ENCODE measurements at places on chromosomes 4 and X. TPM values are rescaled to one million over a fixed set of nuclear protein-coding genes. Genes with fewer than 3 reads are reported as not detected.

- ATAC-seq, result no peak
Observed at GRCh38 chrX:125953814-125954213, 212.3 kb downstream of the DCAF12L2 start.

- ATAC-seq, result no peak
Observed at GRCh38 chr4:51851937-51852290, 9.0 kb downstream of the DCUN1D4 start.

DNA sequence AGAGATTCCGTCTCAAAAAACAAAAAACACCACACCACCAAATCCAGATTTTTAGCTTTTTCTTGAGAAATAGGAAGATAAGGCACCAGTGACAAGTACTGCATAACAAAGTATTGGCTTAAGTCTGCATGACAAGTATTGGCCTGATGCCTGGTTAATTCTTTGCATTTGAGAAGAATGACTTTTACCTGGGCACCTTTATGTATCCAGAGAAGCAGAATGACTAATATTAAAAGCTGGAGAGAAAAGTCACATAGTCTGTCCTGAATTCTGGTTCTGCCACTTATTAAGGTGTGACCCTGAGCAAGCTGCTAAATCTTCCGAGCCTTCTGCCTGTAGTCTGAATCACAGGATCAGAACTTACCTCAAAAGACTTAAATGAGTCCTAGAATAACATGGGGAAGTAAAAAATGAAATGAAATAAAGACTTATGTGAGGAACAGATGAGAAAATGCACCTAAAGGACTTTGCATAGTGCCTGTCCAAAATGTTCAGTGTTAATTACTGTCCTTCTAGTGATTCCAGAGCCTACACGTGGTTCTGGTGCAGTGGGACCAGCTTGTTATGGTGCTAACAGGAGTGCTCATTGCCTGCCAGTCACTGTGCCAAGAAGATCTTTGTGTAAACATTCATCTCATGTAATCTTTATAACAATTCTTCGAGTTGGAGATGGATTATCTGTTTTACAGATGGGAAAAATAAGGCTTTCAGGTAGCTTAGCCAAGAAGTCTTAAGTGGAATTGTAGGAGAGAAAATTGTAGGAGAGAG is 31.6 kb downstream of the UGDH start:
- no peak for ATAC-seq

- ATAC-seq, result no peak
Observed at GRCh38 chrX:67543818-67544217, at the start of gene AR. Gene AR, plus strand, starts transcription at chrX:67544021. Its CDS starts 1,126 bp downstream, at chrX:67545147.

GRCh38 chr4:8356856-8357255 is 83.7 kb downstream of the ACOX3 start:
- ATAC-seq, result no peak

DNA sequence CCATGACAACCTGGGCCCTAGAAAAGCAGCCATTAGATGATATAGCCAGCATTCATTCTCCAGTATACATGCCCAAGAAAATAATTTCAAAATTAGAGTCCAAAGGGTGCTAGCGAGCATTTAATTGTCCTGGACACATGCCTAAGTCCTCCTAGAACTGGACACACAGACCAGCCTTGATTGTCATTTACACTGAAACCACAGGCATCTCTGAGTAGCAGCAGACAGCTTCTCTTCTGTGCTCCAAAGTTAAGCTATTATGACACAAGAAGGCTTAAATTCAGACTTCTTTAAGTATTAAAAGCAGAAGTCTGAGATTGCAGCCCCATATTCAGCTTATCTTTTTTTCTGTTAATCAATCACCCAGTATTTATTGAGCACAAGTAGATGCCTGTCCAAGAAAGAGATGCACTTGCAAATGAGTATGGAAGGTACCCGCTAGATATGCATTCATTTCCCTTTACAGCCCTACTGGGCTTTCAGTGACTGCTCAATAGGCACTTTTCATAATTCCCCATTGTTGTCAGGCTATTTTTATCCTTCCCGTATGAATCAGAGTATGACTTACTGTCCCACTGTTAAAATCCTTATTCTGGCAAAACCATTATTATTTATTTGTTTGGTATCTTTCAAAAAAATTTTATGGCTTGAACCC is 374.1 kb downstream of the FBXW7 start:
- no peak for ATAC-seq

DNA sequence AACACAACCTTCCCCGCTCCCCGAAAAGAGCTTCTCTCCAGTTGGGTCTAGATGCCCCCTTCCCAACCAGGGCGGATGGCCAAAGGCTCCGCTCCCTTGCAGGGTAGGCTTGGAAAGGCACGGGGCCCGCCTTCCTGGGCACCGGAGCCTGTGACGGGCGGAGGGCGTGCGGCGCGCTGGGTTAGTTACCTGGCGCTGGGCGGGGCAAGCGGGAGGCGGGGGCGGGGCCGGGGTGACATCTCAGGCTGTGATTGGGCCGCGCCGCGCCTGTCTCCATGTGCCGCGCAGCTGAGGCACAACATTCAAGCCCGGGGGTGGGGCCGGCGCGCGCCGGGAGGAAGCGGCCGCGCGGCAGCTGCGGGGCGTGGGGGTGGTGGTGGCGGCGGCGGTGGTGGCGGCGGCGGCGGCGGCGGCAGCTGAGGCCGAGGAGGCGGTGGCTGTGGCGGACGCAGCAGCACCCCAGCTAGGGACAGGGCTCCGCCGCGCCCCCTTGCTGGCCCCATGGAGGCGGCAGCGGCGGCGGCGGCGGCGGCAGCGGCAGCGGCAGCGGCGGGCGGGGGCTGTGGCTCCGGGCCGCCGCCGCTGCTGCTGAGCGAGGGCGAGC is at the start of gene REPS2:
Gene REPS2, plus strand, starts transcription at position 298 of the 604 bp plus-strand sequence. Its CDS starts 204 bp downstream, at position 502.
- peak; percentile 99 for ATAC-seq

- ATAC-seq, result no peak
Observed at GRCh38 chr4:141642063-141642462, 5.7 kb downstream of the IL15 start.

DNA sequence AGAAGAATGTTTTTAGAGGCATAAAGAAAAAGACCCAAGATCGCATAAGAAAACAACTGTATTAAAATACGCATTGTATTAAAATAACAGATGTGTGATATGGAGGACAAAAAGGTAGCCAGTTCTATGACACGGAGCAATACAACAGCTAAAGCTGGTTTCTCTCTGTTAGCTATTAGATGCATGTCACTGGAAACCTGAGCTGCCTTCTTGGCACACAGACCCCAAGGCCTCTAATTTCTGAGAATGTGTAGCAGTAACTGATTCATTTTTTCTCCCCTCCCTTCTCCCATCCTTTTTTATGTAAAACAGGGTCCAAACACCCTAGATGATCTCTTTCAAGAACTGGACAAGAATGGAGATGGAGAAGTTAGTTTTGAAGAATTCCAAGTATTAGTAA is 4.1 kb downstream of the S100G start:
- ATAC-seq, result no peak

DNA sequence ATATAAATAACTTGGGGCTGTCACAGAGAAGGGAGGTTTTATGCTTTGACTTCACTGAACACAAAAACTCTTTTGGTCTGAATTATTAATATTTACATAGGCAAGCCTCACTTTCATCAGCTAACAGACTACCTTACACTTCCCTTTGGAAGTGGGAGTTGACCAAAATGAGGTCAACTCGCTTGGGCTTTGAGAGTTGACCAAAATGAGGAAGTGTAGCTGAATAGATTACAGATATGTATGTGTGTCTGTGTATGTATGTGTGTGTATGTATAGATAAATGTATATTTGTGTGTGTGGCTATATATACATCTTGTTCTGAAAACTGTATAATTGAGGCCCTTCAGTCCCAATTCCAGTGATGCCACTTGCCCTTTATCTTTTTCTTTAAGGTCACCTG is 113.3 kb upstream of the IL13RA1 start:
- no peak for ATAC-seq

DNA sequence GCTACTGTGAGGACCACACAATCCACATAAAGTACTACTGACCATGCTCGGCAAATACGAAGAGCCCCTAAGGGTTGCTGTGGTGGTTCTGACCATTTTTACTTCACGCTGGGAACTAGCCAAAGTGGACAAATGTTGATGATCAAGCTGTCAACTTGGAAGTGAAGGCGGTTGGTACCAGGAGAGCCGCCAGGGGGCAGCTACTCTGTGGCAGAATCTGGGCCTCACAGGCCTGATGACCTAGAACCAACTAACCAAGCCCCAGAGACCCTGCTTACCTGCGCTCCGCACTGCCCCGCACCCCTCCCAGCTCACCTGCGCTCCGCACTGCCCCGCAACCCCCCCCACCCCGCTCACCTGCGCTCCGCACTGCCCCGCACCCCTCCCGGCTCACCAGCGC is 5.6 kb downstream of the GAK start:
- no peak for ATAC-seq

GRCh38 chr4:51831133-51831532 is 11.8 kb upstream of the DCUN1D4 start:
- peak; percentile 56 for ATAC-seq

DNA sequence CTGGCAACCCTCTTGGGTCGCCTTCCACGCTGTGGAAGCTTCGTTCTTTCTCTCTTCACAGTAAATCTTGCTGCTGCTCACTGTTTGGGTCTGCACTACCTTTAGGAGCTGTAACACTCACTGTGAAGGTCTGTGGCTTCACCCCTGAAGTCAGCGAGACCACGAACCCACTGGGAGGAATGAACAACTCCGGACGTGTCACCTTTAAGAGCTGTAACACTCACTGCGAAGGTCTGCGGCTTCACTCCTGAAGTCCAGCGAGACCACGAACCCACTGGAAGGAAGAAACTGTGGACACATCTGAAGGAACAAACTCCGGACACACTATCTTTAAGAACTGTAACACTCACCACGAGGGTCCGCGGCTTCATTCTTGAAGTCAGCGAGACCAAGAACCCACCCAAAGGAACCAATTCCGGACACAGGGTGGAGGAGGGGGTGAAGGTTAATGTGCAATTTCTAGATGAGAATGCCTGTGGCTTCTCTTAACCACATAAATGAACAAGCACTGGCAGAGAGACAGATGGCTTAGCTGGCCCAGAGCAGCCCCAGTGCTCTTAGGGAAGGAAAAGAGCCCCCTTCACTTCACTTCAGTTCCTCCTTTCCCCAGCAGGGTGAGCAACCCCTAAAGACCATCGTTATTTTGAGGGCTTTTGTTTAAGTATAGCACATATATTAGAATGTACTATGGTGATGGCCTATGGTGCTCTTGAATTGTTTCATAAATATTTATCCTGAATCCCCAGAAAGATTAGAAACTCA is 73.0 kb downstream of the LUZP4 start:
- no peak for ATAC-seq

DNA sequence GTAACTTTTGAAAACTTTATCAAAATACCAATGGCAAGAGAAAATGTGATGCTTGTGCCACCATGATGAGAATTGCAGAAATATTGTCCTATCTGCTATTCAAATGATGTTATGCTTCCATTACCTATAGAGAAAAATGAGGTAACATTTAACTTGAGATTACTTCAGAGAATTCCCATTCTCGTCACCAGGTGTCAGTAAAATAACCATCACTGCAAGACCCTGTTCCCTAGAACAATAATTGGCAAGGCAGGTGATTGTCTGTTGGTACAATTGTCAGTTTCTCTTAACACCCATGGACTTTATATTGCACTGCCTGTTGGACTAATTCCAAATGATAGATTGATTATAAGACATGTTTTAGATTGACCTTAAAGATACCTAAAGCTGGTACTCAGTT is 179.9 kb downstream of the GABRG1 start:
- ATAC-seq, result no peak

DNA sequence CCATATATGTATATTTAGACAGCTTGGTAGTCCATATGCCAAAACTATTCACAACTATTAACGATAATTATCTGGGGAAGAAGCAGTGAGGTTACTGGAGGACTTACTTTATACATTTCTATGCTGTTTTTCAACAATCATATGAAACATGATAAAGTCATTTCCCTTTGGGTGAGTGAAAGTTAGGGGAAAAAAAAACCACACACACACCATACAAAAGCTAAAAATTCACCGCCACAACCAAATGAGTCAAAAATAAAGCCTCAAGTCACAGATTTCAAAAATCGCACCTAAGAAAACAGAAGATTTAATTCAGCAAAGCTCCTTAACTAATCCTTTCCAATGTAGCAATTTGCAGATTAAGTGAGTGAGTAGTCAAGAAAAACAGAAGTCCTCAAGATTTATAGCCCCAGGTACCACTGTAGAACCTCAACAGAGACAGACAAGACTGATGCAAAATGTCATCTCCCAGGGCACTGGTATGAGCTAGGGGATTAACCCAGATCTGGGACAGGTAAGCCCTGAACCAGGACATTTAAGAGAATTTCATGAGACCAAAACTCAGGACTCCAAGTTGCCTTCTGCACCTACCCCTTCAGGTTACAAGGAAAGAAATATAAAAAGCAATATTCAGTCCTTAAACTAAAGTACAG is 35.1 kb downstream of the SYTL4 start:
- ATAC-seq, result no peak

GRCh38 chr4:159390648-159391047 is 287.8 kb downstream of the RAPGEF2 start:
- no peak for ATAC-seq

DNA sequence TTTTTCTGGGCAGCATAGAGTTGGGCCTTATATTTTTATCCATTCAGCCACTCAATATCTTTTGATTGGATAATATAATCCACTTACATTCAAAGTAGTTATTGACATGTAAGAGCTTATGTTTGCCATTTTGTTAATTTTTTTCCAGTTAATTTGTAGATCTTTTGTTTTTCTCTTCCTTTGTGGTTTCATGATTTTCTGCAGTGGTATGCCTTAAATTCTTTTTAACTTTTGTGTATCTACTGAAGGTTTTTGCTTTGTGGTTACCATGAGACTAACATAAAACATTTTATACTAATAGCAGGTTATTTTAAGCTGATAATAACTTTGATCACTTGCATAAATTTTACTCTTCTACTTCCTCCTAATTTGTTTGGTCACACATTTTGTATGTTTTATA is 140.8 kb upstream of the GATB start:
- ATAC-seq, result no peak

GRCh38 chr4:13483768-13484121 is 395 bp downstream of the RAB28 start:
- peak; percentile 14 for ATAC-seq

- no peak for ATAC-seq
Observed at GRCh38 chrX:45903781-45904201, 641.4 kb downstream of the ZNF674 start.

- ATAC-seq, result no peak
Observed at GRCh38 chrX:48802905-48803200, 986 bp downstream of the HDAC6 start.

- ATAC-seq, result no peak
Observed at GRCh38 chr4:11218692-11219091, 210.0 kb downstream of the HS3ST1 start.

- ATAC-seq, result no peak
Observed at GRCh38 chrX:56000729-56001128, 231.4 kb upstream of the KLF8 start.

Gene XK
- not detected for total RNA-seq

Gene IDH3G
- 62.0 TPM for total RNA-seq

Gene TFDP3
- not detected for total RNA-seq

Gene KLB
- not detected for total RNA-seq

Gene ZBTB33
- total RNA-seq, result 14.7 TPM

Gene SCOC
- total RNA-seq, result 35.7 TPM

Gene SYN1
- 4.3 TPM for total RNA-seq

Gene PLXNB3
- total RNA-seq, result 7.9 TPM

Gene CXCL6
- total RNA-seq, result not detected

Gene LARP7
- total RNA-seq, result 45.2 TPM

Gene TCP11X2
- not detected for total RNA-seq

Gene FAAH2
- total RNA-seq, result 13.2 TPM

Gene SSX1
- total RNA-seq, result not detected

Gene BEX2
- 7.4 TPM for total RNA-seq

Gene NRK
- not detected for total RNA-seq

Gene NPY1R
- not detected for total RNA-seq

Data from activated T-helper 17 cell treated with anti-CD3 and anti-CD28 coated beads, Interleukin-2, amount 50 U/mL, for 72 hours (primary cell).